Activated T-cell treated with anti-CD3 and anti-CD28 coated beads for 1 hour (primary cell): ENCODE measurements at places on chromosomes 12 and 14.

DNA sequence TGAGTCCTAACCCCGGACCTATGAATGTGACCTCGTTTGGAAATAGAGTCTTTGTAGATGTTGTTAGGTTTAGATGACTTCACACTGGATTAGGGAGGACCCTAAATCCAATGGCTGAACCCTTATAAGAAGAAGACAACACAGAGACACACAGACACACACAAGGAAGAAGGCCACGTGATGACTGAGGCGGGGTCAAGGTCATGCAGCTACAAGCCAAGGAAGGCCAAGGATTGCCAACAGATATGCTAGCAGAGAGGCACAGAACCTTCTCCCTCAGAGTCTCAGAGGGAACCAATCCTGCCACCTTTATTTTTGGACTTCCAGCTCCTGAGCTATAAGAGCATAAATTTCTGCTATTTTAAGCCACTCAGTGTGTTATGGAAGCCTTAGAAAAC lies 31.8 kb downstream of the LTBP2 start:
- no peak for DNase-seq

- no peak for DNase-seq
Measured at GRCh38 chr14:89775151-89775550, 179.4 kb downstream of the EFCAB11 start.

DNA sequence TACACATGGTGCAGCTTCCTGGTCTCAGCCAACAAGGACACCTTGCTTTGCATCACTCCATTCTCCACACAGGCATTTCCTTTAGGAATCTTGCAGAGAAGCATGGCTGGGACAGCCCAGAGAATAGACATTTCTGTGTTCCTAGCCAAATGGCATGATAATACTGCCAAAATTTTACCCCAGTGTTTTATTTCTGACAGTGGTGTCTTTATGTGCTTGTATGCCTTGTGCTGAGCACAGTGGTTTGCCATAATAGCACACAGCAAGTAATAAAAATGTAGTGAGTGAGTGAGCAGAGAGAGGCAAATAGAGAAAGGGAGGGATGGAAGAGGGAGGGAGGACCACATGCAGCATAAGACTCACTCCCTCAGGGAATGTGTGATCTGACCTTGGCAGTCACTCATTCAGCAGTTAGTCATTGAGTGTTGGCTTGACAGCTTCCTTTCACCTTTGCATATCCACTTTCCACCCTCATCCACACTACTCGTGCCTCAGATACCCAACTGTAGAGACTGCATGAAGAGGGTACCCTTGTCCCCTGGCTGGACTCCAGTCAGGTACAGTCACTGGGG lies 212.8 kb upstream of the CCDC196 start:
- DNase-seq: no peak

GRCh38 chr12:111458546-111459172 lies 52.9 kb downstream of the SH2B3 start:
- no peak for DNase-seq

- no peak for DNase-seq
Measured at GRCh38 chr14:25588751-25589150, 538.8 kb upstream of the STXBP6 start.

- no peak for DNase-seq
Measured at GRCh38 chr12:93113317-93114006, 184.4 kb upstream of the EEA1 start.

- no peak for DNase-seq
Measured at GRCh38 chr12:113065126-113066007, 8.8 kb downstream of the DTX1 start.

DNA sequence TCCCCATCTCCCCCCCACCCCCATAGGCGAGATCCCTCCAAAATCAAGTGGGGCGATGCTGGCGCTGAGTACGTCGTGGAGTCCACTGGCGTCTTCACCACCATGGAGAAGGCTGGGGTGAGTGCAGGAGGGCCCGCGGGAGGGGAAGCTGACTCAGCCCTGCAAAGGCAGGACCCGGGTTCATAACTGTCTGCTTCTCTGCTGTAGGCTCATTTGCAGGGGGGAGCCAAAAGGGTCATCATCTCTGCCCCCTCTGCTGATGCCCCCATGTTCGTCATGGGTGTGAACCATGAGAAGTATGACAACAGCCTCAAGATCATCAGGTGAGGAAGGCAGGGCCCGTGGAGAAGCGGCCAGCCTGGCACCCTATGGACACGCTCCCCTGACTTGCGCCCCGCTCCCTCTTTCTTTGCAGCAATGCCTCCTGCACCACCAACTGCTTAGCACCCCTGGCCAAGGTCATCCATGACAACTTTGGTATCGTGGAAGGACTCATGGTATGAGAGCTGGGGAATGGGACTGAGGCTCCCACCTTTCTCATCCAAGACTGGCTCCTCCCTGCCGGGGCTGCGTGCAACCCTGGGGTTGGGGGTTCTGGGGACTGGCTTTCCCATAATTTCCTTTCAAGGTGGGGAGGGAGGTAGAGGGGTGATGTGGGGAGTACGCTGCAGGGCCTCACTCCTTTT lies 2.7 kb downstream of the GAPDH start:
- no peak for DNase-seq

GRCh38 chr12:52870361-52871290 lies 21.8 kb upstream of the KRT78 start:
- peak; percentile 83 for DNase-seq
